ENCODE measurements at places on chromosomes 11 and 22.
A peak's percentile ranks its signal among the peaks of the same experiment; 100 is the strongest.

DNA sequence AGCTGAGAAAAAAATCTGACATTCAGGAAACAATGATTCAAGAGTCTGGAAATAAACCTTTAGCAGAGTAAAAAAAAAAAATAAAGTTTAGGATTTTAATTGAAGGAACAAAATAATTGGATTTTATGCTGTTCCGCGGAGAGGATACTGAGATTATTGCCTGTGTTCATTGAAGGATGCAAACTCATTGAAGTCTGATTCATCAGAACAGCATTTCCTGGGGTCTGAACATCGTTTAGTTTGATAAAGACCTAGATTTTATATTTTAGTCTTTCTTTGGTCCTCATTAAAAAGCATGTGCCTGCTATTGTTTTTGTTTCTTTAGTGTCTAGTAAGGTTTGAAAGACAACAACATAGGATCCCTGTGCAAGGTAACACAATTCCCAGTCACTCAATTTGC is 4.5 kb downstream of the TLCD5 start:
- DNase-seq, result no peak

DNA sequence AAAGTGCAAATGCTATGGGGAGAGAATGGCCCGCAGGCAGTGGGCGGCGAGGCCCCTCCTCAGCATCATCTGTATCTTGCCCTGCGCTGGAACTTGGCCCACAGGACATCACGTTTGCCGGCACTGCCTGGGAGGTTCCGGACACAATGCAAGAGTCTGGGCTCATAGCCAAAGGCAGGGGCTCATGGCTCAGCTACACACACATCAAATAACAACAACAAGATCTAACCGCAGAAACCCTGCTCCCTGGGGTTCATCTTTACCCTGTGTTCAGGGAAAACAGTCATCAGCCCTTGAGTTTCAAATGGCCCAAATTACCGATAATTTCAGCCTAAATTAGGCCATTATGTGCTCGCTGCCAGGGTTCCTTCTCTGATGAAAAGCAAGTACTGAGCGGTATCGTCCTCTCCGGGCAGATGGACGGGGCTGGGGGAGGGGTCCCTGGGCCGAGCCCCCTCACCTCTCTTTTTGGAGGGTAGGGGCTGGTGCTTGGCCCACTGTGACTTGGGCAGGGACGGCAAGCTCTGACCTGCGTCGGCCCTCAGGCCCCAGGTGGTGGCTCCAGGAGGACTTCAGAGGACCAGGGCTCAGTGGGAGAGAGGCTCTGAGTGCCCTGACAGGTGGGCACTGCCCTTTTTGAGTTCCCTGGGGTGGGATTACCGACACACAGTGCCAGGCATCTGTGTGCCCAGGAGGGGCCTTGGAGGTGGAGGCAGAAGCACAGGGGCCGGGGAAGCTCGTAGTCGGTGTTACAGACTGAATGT is 25.0 kb upstream of the GAL start:
- DNase-seq, result no peak

GRCh38 chr11:86524620-86525352 is 147.6 kb downstream of the ME3 start:
- no peak for DNase-seq

- no peak for DNase-seq
These were observed 12.1 kb downstream of the DERL3 start for GRCh38 chr22:23826510-23827350.

DNA sequence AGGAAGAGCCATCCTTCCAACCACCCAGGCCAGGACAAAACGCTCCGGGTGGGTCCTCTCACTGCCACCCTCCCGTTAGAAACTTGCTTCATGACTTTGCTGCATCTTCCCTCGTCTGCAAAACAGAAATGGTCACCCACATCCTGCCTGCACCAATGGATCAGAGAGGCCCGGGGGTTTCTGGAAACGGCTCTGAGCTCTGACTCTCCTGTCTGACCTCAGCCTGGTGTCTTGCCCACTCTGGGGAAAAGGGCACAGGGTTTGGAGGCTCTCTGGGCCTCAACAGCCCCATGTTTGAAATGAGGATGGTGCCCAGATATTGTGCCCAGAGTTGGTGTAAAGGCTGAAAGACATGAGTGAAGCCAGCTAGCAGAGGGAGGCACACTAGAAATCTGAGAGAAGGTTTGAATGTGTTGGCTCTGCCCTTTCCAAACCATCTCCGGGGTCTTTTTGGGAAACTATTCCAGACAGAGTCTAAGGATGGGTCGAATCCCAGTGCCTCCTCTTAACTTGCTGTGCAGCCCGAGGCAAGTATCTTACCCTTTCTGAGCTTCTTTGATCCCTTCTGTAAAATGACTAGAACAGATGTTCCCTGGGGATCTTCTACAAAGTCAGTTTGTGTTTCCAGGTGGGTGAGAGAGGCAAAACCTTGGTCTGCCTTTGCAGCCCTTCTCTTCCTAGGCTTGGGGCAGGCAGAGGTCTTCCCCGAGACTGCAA is 2.1 kb downstream of the CRYBB3 start:
- DNase-seq, result no peak

DNA sequence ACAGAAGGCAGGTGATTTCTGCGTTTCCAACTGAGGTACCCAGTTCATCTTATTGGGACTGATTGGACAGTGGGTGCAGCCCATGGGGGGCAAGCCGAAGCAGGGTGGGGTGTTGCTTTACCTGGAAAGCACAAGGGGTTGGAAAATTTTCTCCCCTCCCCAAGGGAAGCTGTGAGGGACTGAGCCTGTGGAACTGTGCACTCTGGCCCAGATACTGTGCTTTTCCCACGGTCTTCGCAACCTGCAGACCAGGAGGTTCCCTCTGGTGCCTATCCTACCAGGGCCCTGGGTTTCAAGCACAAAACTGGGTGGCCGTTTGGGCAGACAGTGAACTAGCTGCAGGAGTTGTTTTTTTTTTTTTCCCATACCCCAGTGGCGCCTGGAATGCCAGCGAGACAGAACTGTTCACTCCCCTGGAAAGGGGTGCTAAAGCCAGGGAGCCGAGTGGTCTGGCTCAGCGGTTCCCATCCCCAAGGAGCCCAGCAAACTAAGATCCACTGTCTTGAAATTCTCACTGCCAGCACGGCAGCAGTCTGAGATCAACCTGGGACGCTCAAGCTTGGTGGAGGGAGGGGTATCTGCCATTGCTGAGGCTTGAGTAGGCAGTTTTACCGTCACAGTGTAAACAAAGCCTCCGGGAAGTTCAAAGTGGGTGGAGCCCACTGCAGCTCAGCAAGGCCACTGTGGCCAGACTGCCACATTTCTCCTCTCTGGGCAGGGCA is 97.2 kb downstream of the JRKL start:
- no peak for DNase-seq

GRCh38 chr11:13462901-13463778 is at the start of gene BTBD10:
Gene BTBD10 (minus strand): TSS chr11:13463222. CDS start chr11:13445124, 18,098 bp downstream.
- peak; percentile 84 for DNase-seq

DNA sequence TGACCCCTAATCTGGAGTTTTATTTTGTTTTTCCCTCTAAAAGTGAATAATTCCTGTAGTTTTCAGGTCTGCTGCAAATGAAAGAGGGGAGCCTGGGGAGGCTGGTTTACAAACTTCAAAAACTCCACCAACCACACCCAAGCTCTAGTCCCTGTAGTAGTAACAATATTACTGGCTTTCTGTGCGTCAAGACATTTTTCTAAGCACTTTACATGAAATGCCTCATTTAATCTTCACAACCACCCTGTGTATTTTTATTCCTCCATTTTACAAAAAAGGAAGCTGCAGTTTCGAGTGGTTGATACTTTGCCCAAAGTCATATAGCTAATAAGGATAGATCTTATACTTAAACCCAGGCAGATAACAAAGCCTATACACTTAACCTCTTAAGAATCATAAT is 23.5 kb downstream of the CTNND1 start:
- DNase-seq, result no peak

DNA sequence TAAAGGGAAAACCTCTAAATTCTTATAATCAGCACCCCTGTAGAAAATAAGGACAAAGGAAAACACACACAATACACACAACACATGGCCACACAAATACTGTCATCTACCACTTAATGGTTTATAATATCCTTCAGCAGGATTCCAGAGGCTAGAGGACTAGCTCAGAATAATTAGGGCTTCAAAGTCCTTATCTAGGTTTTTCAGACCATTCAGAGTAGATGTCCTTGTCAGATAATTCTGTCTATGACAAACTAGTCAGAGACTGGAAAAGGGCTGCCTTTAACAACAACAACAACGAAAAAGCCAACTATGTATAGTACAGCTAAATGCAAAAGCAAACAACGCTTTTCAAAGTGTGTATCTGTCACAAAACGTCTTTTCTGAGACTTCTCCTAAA is 456.5 kb upstream of the CNTN5 start:
- no peak for DNase-seq

GRCh38 chr22:44459551-44459950 is 38.5 kb downstream of the RTL6 start:
- DNase-seq, result no peak

DNA sequence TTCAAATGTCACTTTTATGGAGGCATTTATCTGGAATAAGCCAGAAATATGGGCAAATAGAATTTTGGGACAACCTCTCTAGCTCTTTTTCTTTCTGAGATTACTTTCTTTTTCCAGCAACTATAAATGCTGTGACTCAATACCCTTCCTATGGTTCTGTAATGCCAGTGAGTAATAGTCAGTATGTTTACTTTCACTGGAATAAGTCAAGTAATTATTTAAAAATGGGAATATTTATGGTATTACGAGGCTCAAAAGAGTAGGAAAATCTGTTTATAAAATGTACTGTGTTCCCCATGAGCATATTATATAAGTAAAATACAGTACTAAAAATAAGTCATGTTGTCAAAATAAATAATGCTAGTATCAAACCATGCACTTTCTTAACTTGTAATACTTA is 750.5 kb downstream of the LUZP2 start:
- no peak for DNase-seq

- DNase-seq, result no peak
These were observed 65.5 kb downstream of the USP35 start for GRCh38 chr11:78254268-78254667.

GRCh38 chr11:12721816-12722604 is 47.8 kb downstream of the TEAD1 start:
- DNase-seq, result no peak

GRCh38 chr22:38955250-38955905 is 2.0 kb upstream of the APOBEC3A start:
- DNase-seq, result no peak

DNA sequence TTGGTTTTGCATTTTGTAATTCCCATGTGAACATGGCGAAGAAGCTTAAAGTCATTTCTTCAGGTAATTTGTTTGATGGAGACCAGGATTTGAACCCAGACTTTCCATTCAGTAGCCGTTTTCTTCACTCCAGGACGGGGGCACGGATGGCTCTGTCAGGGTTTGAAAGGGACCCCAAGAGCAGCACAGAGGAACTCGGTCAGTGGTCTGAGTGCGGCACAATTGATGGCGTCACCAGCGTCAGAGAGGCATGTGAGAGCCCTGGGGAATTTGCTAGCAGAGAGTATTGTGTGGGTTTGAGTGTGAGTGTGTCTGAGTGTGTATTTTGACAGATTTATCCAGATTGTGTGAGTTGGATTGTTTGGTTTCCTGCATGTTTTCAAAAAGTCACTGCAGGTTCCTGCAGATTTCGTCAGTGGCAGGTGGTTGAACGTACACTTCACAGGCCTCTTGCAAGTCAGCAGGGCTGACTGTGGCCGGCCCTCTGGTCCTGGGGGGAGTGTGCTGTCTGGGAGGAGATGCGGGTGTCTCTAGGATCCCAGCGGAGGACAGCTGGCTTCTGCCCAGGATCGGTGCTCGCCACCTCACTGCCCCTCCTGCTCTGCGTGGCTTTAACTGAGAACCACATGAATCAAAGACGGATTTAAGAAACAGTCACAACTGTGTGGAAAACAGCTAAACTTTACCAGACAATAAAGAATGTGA is 199.3 kb downstream of the TBC1D22A start:
- no peak for DNase-seq
